Fibroblast of the aortic adventitia (primary cell): ENCODE measurements at places on chromosomes 12 and 14. TPM values are rescaled to one million over a fixed set of nuclear protein-coding genes. Genes with fewer than 3 reads are reported as not detected.

The GLIPR1 gene
- 5.2 and 167 TPM in 2 replicates for total RNA-seq

The EFS gene
- 4.6 and 10.8 TPM in 2 replicates for total RNA-seq

The BDKRB2 gene
- total RNA-seq, result 7.4 and 23.1 TPM in 2 replicates

The CLEC6A gene
- not detected in 2 replicates for total RNA-seq

The PHETA1 gene
- total RNA-seq, result 7.3 and 16.2 TPM in 2 replicates

The DIO2 gene
- 0.74 and 66.0 TPM in 2 replicates for total RNA-seq

The OR11H6 gene
- not detected in 2 replicates for total RNA-seq

The ANG gene
- total RNA-seq, result 4.8 and 11.4 TPM in 2 replicates

The TAS2R19 gene
- total RNA-seq, result 6.3 and 6.5 TPM in 2 replicates

The P2RX7 gene
- total RNA-seq, result 0.18 and 9.1 TPM in 2 replicates

The PDZRN4 gene
- not detected in 2 replicates for total RNA-seq
